Activated CD4-positive, alpha-beta T cell treated with anti-CD3 and anti-CD28 coated beads, Interleukin-2, amount 50 U/mL, for 1 hour (primary cell): ENCODE measurements at places on chromosomes 4 and X.

DNA sequence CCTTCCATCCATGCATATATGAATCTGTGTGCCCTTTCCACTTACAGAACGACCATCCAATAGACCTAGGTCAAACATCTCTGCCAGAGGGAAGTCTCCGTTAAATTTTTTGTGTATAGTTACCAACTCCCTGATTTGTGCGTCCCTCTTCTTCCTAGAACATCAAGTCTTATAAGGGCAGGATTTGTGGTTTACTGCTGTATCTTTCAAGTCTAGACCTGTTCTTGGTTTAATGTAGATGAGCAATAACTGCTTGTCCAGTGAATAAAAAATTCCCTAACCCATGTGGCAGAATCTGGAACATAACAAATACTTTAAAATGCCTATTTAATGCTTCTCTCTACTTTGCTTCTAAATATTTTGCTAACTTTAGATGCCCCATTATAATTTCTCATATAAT lies 988.8 kb downstream of the RAPGEF2 start:
- no peak for DNase-seq

GRCh38 chr4:142336251-142336934 lies 509.7 kb downstream of the INPP4B start:
- no peak for DNase-seq

DNA sequence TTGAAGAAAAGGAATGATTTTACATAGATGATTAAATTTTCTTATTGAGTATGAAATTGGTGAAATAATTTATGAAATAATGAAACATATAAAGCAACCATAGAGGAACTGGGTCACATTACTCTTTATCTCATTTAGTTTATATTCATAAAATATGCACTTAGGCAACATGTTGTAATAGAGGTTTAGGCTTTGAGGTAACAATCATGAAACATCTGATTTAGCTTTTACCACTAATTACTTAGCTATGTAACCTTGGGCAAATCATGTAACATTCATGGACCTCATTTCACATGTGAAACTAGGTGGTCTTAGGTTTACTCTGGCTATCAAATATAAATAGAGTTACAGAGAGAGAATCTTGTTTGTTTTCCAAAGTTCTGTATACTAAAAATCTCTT lies 54.5 kb upstream of the SMARCA5 start:
- DNase-seq: no peak

DNA sequence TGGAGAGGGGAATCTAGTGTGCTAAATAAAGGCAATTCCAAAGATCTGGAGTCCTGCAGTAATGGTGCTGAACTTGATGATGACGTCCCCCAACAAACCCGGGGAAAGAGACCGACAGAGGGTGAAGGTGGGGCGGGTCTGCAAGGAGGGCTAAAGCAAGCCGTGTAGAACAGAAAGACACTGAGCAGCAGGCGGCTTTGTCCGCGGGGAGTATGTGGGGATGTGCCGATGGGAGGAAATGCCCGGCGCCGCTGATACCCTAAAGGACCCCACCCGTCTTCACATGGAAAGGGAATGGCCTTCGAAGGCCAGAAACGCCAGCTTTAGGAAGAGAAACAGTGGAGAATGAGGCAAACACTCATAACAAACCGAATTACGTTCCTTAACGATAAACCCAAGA lies 528.9 kb downstream of the ZNF674 start:
- DNase-seq: no peak

DNA sequence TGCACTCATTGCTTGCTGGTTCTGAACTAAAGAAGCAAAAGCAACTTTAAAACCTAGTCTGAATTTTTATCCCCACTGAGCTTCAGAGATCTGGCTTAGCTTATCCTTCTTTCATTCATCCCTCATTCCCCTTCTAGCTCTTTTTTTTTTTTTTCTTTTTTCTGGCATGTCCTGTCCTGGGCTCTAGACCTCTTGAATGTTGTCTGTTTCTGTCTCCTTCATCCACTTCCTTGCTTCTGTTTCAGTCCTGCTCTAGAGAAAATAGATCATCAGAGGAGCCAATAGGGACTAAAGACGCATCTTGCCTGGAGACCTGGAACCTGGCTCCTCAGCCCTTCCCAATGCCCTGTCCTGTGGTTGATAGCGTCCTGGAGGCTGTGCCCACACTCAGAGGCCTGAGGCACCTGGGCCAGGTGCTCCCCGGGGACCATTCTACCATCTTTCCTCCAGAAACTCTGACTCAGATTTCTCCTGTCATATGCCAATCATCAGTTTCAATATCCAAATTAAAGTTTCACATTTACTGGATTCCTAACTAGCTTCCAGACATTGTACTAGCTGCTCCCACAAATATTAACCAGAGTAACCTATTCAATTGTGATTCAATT lies 115.7 kb upstream of the GATB start:
- no peak for DNase-seq

- DNase-seq: no peak
Observed at GRCh38 chr4:5954056-5954760, 61.3 kb upstream of the CRMP1 start.

- DNase-seq: no peak
Observed at GRCh38 chr4:2416564-2417225, 1.8 kb downstream of the ZFYVE28 start.

DNA sequence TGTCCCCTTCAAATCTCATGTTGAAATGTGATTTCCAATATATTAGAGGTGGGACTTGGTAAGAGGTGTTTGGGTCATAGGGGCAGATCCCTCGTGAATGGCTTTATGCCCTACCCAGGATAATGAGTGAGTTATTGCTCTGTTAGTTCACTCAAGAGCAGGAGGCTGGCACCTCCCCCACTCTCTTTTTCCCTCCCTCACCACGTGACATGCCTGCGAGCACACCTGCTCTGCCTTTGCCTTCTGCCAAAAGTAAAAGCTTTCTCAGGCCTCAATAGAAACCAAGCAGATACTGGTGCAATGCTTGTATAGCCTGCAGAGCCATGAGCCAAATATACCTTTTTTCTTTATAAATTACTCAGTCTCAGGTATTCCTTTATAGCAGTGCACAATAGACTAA lies 286.3 kb upstream of the UGT8 start:
- no peak for DNase-seq

- no peak for DNase-seq
Observed at GRCh38 chr4:21470535-21470934, 478.0 kb downstream of the KCNIP4 start.

DNA sequence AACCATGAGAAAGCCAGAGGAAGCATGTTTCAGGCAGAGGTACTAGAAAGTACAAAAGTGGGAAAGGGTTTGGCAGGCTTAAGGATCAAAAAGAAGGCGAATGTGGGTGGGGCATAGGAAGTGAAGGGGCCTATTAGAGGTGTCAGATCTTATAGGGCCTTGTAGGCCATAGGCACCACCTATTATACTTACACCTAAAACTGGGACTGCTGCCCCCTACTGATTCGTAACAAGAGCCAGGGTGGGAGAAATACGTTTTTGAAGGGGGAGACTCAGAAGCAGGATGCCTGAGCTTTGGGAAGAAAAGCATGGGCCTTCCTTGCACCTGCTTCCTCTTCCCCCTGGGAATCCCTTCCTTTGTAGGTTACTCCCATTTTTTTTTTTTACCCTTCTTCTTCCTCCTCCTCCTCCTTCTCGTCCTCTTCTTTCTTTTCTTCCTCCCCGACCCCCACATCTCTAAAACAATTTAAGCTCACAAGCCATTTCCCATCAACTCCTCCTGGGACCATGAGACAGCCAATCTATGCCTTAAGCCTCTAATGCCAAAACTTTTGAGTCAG lies 40.7 kb upstream of the GPC3 start:
- no peak for DNase-seq

GRCh38 chrX:63013549-63013948 lies 337.6 kb downstream of the SPIN4 start:
- no peak for DNase-seq

DNA sequence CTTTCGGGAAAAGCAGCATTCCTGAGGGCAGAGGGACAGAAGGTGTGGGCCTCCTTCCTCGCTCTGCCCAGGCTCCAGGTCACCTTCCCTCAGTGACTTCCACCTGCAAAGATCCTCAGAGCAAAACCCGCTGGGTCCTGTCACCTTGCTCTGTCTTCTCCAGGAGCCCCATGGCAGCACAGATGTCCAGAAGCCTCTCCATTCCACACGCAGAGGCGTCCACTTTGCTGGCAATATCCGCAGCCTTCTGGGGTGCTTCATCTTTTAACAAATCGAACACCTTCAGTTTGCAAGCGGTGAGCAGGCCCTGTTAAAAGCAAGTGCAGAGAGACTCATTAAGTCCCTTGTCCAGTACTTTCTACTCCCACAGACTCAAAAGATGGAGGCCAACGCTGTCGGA lies 27.3 kb downstream of the ASMTL start:
- no peak for DNase-seq
